Activated gamma-delta T cell treated with anti-CD3 and anti-CD28 coated beads, Interleukin-2, amount 50 U/mL, for 16 hours (primary cell): ENCODE measurements at places on chromosomes 4 and X.
A peak's percentile ranks its signal among the peaks of the same experiment; 100 is the strongest.

DNA sequence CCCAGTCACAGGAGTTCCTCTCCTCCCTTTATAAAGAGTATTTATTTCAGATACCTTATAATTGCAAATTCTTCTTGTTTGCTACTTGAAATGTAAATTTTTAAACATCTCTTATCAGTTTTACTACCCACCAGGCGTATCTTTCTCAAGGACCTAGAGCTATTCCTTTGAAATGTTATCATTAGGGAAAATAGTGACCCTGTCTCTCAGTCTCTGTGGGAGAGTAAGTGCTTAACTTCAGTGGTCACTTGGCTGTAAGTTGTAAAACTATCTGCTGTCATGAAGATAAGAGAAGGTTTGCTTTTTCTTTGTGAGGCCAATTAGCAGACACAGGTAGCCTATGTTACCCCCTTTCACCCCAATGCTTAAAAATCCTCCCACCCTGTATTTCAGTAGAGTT, 241.6 kb downstream of the TACR3 start:
- no peak for DNase-seq

DNA sequence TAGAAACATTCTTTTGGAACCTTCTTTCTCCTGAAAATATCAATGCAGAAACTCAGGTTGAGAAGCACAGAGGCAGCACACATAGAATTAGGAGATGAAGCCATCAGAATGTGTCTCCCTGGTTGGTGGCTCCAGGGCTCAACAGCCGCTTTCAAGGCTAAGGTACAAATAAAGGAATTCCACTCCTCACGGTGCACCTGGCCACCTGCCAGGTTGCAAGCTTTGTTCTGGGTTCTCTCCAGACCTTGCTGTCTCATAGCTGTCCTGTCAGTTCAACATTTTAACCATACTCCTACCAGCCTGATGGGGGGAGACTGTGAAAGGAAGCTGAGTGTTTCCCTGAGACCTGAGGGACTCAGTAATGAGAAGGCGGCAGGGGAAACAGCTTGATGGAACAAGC, 96.3 kb upstream of the HPF1 start:
- no peak for DNase-seq

DNA sequence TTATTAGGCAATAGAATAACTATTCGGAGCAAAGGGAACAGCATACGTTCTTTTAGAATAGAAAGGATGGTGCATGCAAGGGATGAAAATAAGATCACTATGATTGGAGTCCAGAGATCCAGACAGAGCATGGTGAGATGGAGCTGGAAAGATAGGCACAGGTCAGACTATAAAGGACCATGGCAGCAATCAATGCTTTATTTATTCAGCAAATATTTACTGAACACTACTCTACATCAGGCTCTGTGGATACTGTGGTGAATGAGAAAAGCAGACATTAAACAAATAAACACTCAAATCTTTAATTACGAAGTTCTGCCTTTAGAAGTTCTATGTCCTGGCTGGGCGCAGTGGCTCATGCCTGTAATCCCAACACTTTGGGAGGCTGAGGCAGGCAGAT, 44.7 kb upstream of the ACSL4 start:
- DNase-seq: no peak

GRCh38 chr4:170169699-170170098, 79.9 kb upstream of the AADAT start:
- no peak for DNase-seq

GRCh38 chrX:109360301-109360700, 121.6 kb downstream of the GUCY2F start:
- no peak for DNase-seq

- DNase-seq: no peak
These were observed 6.0 kb downstream of the GC start for GRCh38 chr4:71777891-71778290.

DNA sequence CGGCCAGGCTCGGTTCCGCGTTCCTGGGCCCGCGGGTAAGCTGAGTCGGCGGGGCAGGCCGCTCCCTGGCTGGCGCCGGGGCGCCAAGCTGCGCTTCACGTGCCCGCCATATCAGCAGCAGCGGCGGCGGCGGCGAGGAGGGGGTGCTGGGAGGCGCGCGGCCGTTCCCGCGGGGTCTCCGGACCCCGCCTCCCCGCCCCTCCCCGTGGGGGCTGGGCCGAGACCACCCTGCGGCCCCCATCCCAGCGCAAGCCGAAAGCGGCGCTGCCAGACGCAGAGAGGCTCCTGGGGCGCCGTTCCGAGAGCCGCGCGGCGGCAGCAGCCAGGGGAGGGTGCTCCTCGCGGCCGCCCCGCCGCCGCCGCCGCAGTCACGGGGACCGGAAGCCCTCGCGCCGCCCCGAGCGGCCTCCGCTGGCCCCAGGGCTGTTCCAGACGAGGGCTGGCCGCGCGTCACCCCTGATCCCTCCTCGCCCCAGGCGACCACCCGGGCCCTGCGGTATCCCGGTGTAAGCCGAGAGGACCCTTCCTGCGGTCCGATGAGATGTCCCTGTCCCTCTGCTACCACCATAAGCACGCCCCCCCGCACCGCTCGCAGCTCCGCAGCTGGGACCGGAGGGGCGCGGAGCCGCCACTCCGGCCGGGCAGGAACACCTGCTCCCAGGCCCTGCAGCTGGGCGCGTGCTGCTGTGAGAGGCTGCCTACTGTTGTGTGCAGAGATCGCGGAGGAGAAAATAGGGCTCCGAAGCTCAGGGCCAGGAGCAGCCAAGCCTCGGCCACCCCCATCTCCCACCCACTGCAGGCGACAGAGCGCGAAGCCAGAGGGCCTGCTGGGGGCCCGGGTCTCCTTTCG, 7.5 kb upstream of the BCOR start:
- DNase-seq: no peak

DNA sequence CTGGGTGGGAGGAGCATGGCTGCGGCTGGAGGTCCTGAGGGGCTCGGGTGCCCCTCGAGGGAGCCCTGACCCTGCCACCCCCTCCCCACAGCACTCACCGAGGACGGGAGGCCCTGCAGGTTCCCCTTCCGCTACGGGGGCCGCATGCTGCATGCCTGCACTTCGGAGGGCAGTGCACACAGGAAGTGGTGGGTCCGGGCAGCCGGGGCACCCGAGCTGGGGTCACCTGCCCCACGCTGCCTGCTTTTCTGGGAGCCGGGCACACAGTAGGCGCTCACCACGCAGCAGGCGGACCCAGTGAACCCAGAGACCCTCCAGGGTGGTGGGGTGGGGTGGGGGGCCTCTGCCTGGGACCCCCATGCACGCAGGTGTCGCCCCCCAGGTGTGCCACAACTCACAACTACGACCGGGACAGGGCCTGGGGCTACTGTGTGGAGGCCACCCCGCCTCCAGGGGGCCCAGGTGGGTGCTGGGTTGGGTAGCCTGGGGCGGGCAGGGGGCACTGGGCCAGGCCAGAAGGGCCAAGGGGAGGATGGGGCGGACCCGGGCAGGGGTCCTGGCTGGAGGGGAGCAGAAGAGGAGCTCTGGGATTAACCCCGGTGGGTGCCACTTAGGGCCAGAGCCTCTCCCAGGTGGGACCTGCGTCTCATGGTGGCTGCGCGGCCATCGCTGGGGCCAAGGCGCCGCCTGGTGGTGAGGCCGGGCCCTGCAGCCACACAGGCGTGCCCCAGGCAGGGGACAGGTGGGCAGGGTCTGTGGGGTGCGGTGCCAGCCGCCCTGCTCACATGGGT, 1.4 kb downstream of the HGFAC start:
- DNase-seq: peak; percentile 37

- no peak for DNase-seq
These were observed 78.9 kb downstream of the NAF1 start for GRCh38 chr4:163087805-163088204.
